ENCODE measurements at places on chromosomes 16 and 17. TPM values are rescaled to one million over a fixed set of nuclear protein-coding genes. Genes with fewer than 3 reads are reported as not detected.

DNA sequence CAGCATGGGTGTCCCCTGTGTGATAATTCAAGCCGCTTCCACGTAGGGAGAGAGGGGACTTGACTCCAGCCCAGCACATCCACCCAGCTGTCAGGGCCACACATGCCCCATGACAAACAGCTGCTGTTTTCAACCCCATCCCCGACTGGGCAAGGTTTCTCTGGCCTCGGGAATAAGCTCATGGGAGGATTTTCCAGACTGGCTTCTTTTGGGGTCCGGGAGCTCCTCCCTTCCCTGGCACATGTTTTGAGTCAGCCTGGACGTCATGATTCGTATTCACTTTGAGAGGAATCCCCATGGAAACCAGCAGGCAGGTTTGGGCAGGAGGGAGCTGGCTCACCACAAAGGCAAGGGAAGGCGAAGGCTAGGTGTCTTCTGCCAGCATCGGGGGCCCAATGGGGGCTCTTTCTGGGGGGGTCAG lies 156.4 kb downstream of the CMIP start:
- DNase-seq, result peak; percentile 37

The CHAD gene
- total RNA-seq, result not detected

GRCh38 chr17:10574324-10574723 lies 24.9 kb upstream of the MYH2 start:
- no peak for DNase-seq

DNA sequence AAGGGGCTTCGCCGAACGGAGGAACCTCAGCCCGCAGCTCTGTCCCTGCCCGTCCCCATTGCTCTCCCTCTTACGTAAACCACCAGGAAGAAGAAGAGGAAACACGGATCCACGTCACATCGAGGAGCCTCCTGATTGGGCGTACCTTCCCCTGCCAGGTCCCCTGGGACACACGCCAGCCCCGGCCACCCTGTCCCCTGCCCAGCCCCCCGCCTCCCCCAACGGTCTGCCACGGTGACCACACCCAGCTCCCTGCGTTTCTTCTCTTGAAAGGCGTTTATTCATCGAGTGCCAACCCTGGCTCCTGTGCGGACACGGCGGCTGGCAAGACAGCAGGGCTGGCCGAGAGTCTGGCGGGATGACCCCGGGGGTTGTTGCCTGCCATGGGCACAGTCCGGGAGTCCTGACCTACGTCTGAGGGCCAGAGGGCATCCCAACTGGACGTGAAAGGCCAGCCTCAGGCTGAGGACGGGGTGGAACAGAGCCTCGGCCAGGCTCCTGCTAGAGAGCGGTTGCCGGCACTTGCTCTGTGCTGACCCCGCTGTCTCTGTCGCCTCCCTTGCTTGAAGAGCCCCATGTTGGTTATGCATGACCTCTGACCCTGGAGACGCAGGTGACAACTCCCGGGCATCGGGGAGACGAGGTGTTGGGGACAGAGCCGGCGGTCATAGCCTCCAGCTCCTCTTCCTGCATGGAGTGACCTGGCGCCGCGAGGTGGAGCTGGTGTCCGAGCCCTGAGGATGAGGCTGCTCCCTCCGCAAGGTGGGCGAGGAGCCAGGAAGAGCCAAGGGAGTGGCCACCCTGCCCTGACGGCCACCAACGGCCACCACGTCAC lies 40.5 kb upstream of the ACSF3 start:
- peak; percentile 70 for DNase-seq

DNA sequence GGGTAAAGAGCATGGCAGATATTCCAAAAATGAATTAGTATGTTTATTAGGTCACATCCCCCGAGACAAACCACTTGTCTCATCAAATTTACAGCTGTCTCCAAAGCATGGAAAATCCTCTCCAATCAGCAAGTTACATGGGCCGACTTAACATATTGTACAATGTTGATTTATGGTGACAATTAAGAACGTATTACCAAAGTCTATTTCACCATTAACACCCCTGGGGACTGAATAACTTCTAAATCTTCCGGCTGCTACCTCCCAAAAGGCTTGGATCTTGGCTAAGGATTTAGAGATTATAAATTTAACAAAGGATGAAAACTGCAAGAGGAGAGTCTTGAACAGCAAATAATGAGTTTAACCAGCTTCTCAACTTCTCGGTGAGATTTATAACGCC lies 311.9 kb downstream of the NPIPA8 start:
- DNase-seq, result no peak

The TMEM114 gene
- total RNA-seq, result not detected

The HCRT gene
- total RNA-seq, result not detected

The REXO5 gene
- total RNA-seq, result 12.5 TPM

GRCh38 chr17:19753661-19754463 lies 5.8 kb upstream of the ALDH3A1 start:
- DNase-seq, result peak; percentile 49

GRCh38 chr16:14489460-14489859 lies 140.6 kb downstream of the PARN start:
- DNase-seq, result peak; percentile 69

DNA sequence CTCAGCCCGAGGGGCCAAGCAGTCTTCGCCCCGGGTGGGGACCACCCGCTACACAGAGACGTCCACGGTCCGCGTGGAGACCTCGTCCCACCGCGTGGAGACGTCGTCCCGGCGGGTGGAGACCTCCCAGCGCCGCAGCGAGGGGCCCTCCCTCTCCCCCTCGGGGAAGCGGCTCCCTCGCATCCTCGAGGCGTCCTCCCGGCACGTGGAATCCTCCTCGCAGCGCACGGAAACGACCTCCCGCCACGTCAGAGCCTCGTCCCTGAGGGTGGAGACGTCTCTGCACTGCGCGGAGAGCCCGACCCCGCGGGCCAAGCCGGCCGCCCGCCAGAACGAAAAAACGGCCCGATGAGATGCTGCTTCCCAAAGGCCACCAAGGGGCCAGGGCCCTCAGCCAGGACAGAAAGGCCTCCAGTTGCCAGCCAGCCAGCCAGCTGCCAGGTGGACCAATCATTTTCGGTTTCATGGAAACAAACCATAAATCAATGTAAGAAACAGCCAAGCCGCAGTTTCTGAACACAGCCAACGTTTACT lies 424 bp downstream of the C17orf100 start:
- DNase-seq, result peak; percentile 54

DNA sequence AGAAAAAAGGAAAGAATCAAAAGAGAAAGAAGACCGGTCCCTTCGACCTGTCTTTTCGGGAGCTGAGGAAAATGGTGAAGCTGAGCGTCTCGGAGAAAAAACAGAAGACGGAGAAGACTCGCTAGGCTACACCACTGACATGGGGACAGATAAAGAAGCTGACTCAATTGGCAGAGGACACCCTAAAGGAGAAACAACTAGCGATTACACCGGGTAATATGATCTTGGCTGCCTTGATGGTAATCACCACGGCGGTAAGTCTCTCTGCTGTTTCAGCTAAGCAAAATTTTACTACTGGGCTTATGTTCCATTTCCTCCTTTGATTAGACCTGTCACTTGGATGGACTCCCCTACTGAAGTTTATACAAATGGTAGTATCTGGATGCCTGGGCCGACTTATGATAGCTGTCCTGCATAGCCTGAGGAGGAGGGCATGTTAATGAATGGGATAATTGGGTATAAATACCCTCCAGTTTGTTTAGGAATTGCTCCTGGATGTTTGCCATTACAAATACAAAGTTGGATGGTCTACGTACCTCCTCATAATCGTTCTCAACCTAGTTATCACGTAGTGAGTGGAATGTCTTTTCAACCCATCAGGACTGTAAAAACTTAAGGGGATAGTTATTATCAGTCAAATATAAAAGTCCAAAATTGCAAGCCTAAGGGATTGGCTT lies 24.1 kb downstream of the ALOX15B start:
- no peak for DNase-seq

- DNase-seq, result peak; percentile 37
Measured at GRCh38 chr17:10270258-10270657, 71.9 kb upstream of the GAS7 start.

DNA sequence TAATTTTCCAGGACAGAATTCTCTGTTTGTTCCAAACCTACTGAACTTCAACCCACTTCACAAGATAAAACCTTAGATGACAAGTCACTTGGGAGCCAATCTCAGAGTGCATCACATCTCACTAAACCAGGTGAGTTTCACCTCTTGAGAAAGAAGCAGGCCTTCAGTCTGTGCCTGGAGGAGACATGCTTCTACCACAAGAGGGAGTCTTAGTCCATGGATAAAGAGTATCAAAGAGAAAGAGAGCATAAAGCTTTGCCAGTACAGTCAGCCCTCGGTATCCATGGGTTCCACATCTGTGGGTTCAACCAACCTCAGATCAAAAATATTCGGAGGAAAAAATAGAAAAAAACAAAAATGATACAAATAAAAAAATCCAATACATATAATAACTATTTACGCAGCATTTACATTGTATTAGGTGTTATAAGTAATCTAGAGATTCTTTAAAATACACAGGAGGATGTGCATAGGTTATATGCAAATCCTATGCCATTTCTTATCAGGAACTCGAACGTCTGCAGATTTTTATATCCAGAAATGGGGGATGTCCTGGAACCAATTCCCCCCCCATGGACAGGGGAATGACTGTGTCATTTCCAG lies 37.7 kb downstream of the DUSP14 start:
- peak; percentile 33 for DNase-seq

The RDM1 gene
- total RNA-seq, result 2.4 TPM

GRCh38 chr17:59963738-59964481 lies 630 bp downstream of the RNFT1 start:
- peak; percentile 59 for DNase-seq

GRCh38 chr16:55386534-55387296 lies 62.7 kb downstream of the IRX6 start:
- no peak for DNase-seq

DNA sequence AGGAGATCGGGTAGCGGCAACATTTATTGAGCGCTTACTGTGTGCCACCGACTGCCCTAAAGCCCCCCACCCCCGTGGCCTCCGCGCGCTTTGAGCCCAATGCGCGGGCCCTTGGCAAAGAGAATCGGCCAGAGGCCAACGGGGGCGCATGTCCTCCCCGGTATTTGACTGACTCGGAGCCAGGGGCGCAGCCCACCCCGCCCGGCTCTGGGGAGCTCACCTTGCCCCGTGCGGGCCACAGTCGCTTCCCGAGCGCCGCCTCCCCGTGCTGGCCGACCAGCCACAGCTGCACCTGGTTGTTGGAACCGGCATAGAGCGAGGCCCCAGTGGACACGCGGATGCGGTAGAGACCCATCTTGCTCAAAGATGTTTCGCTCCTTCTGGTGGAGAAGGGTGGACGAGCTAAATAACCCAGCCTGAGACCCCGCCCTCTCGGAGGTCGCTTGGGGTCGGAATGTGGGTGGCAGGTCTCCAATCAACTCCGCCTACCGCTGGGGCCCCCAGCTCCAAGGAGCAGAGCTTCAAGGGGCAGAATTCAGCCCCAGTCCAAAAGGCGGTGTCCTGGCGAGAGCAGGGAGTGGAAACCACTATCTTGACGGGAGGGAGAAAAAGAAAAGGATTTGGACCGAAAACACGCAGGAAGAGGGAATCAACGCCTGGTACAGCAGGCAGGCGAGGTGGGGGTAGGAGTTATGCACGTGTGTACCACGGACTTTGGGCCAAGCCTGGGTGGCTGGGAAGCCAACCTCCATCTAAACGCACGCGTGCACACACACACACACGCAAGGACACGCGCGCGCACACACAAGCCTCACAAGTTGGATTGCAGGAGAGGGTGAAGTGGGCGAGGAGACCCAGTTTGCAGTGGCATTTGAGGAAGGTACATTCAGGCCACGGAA lies at the start of gene ALOX15:
Gene ALOX15, minus strand, starts transcription at position 382 of the 899 bp plus-strand sequence. Its CDS starts 27 bp downstream, at position 355.
- DNase-seq, result no peak

- DNase-seq, result peak; percentile 43
Measured at GRCh38 chr17:79769570-79770506, 8.1 kb upstream of the CBX2 start.

The TAX1BP3 gene
- 113 TPM for total RNA-seq

- DNase-seq, result peak; percentile 61
Measured at GRCh38 chr17:39929646-39930407, 2.3 kb downstream of the LRRC3C start.

The WNT3 gene
- total RNA-seq, result 0.96 TPM

- no peak for DNase-seq
Measured at GRCh38 chr16:12000032-12000431, 23.5 kb downstream of the SNX29 start.

GRCh38 chr17:77729587-77729986 lies 228.9 kb upstream of the TNRC6C start:
- DNase-seq, result no peak

DNA sequence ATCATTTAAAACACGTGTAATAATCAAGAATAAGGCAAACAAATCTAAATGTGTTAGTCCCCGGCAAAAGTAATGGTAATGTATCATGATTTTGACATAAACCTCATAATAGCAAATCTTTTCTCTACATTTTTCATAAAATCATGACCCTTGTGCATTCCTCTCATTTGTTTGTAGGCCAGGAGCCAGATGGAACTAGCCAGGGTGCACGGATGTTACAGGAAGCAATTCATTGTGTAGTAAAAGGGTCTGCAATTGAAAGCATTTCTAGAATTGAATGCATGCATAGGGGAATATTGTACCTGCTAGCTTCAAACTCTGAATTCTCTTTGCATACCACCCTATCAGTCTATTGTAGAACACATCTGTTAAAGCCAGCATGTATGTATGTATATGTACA lies 66.6 kb downstream of the CNTNAP4 start:
- no peak for DNase-seq

DNA sequence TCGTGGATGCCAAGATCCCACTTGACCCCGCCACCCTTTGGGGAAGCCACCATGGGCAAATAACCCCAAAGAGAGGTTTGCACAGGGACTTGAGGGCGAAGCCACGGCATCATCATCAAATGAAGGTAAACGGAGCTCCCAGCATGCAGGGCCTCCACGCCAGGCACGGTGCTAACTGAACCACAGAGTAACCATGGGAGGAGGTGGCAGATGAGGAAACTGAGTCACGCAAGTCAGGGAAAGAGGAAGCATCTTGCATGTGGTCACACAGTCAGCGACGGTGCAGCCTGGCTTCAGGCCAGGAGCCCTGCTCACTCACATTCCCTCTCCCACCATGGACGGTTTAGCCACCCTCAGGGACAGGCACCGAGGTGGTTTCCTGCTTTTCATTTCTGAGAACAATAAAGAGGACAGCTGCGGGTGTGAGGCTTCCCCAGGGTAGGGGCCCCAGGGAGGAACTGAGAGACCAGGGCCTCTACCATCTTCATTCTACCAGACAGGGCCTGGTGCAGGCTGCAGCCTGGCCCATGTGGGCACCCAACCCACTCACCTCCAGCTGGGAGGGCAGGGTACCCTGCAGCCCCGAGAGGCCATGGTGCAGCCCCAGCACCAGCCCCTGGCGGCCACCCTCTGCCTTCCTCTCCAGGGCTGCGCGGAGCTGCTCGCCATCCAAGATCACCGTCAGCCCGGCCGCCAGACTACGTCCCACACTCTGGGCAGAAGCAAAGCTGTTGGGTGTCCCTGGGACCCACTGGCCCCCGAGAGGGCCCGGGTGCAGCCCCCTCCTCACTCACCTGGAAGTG lies 78.3 kb downstream of the RMI2 start:
- no peak for DNase-seq

DNA sequence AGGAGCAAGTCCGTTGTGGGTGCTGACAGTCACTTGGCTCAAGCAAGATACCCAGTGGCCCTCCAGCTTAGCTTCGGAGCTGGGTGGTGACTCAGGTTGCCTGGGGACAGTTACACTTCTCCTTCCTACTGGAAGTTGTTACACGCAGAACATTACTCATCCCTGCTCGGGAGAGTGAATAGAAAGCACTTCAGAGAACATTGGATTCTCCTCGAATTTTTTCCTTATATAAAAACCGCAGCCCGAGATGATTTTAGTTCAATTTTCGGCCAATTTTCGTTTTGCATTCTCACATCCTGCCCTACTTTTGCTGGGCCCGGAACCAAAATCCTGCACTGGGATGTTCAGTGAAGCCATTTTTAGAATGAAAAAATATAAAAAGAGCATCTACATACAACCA lies 99.7 kb downstream of the ELAC2 start:
- DNase-seq, result peak; percentile 94

The METTL2A gene
- total RNA-seq, result 17.2 TPM

The ALOX12B gene
- total RNA-seq, result not detected

The KRT32 gene
- not detected for total RNA-seq

Data from RPMI7951 (cell line).